ENCODE measurements at places on chromosomes 5 and 9. TPM values are rescaled to one million over a fixed set of nuclear protein-coding genes. Genes with fewer than 3 reads are reported as not detected.

DNA sequence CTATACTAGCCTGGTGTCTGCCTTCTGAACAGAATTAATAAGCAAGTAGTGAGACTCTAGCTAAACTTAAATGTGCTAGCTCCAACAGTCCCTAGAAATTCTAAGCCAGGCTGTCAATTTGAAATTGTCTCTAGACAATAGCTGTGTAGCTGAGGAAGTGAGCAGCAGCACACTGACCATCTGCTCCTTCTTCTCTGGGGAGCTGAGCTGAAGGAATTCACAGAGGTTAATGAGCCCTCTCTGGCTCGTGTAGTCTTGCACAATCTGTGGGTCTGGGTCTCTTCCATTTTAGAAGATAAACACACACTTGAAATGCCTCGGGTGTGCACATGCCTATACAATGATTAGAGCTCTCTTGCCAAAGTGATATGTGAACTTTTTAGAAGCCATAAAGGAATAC lies 63.5 kb upstream of the BARX1 start:
- DNase-seq, result no peak

Gene UGT3A1
- not detected for total RNA-seq

Gene ENTREP1
- 22.1 TPM for total RNA-seq

DNA sequence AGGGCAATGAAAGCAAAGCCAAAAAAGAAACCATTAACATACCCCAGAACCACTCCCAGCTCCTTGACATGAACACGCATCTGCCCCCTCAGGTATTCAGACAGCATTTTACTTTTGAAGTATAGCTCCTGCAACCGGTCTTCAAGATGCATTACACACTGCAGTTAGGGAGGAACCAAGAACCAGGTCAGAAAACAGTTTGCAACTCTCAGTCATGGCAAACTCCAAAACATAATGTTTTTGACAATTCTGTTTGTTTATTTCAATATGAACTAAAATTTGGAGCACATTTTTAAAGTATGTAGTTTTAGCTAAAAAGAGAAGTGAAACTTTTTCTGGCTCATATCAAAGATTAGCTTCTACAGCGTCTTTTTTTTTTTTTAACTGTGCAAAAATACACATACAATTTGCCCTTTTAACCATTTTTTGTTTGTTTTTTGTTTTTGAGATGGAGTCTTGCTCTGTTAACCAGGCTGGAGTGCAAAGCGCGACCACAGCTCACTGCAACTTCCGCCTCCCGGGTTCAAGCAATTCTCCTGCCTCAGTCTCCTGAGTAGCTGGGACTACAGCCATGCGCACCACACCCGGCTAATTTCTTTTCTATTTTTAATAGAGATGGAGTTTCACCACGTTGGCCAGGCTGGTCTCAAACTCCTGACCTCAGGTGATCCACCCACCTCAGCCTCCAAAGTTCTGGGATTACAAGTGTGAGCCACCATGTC lies 12.2 kb upstream of the RAPGEF6 start:
- DNase-seq, result no peak

DNA sequence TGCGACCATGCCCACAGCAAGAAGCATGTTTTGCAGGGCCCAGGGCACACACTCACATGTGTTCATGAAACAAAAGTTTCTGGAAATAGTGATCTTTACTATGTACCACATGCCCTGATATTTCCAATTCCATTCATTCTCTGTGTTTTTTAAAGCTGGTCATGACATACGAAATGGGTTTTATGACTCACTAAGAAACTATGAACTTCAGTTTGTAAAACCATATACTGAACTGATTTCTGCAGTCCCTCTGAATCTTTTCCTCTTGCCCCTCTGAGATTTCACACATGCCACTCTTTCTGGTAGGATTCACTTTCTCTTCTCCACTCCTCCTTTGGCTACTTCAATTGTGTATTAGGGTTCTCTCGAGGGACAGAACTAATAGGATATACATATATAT lies 416.1 kb upstream of the TRPC7 start:
- DNase-seq, result no peak

Gene ZNG1A
- 14.1 TPM for total RNA-seq

DNA sequence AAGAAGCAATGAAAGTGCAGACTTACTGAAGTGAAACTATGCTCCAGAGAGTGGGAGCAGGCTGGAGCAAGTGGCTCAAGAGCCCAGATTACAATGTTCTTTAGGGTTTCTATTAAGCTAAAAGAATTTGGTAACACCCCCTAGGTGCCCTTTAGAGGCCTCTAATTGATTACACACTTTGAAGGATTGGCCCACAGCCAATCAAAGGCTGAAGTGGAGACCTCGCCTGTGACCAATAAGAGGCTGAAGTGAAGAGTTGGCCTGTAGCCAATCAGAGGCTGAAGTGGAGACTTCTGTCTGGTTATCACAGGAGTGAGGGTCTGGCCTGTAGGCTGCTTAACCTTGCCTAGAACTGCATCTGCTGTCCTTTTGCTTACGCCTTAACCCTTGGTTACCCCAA lies 46.7 kb upstream of the SPATA31C2 start:
- DNase-seq, result no peak

DNA sequence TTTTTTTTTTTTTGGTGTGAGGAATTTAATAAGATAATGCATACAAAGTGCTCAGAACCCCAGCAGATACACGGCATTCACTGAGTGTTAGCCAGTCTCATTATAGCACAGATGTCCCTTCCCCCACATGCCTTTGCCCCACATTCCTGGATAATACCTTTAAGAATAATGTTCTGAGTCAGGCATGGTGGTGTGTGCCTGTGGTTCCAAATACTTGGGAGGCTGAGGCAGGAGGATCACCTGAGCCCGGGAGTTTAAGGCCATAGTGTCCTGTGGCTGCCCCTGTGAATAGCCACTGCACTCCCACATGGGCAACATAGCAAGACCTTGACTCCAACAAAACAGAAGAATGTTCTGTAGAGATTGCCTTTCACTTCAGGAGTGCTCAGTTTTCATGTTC lies 24.2 kb upstream of the ANKRD18A start:
- DNase-seq, result no peak

Gene NPR3
- 81.0 TPM for total RNA-seq

- peak; percentile 56 for DNase-seq
These were observed 3.3 kb upstream of the TMEM141 start for GRCh38 chr9:136787690-136788400.

GRCh38 chr5:79890930-79891249 lies 100.2 kb downstream of the MTX3 start:
- DNase-seq, result no peak

Gene RAI14
- 6.7 TPM for total RNA-seq

GRCh38 chr5:6088706-6089105 lies 289.6 kb downstream of the MED10 start:
- DNase-seq, result no peak

- no peak for DNase-seq
These were observed 22.3 kb upstream of the CNOT6 start for GRCh38 chr5:180471866-180472265.

Data from left ventricle myocardium inferior (tissue), 1 donor.